ENCODE measurements at places on chromosomes 6 and 20.

- DNase-seq: no peak
These were observed 30.8 kb downstream of the IL20RA start for GRCh38 chr6:137013738-137014602.

GRCh38 chr20:24572862-24573261 lies 103.4 kb downstream of the SYNDIG1 start:
- DNase-seq: no peak

DNA sequence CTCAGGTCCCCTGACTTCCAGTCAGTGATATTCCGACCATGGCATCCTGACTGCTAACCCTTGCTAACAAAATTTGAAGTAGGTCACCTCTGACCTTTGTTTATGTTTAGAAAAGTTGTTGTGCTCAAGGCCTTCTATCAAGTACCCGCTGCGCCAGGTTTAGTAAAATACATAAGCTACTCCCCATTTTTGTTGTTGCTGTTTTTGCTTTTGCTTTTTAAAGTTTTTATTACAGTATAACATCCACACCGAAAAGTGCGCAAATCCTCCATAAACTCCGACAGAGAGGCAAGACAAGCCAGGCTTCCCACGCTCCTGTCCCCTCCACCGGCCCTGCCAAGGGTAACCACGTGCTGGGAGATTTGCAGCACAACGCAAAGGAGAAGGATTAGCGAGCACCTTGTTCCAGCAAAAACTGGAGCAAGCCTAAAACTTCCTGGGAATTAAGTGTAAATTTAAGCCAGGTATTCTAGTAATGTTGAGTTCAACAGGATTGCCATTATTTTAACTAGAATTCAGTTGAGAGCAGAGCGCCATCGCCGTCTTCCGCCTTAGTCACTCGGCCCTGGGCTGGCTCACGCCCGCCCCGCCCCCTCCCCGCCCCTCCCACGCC lies 17.8 kb upstream of the HMGN4 start:
- DNase-seq: peak; percentile 71

DNA sequence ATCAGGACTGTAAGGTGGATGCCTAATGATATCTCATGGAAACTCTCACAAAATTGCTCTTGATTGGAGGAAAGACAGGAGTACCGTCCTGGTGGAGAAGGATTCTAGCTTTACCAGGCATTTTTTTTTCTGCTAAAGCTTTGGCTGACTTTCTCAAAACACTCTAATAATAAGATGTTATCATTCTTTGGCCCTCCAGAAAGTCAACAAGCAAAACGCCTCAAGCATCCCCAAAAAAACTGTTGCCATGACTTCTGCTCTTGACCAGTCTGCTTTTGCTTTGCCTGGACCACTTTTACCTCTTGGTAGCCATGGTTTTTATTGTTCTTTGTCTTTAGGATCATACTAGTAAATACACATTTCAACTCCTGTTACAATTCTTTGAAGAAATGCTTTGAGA lies 55.5 kb upstream of the RUNX2 start:
- DNase-seq: no peak

DNA sequence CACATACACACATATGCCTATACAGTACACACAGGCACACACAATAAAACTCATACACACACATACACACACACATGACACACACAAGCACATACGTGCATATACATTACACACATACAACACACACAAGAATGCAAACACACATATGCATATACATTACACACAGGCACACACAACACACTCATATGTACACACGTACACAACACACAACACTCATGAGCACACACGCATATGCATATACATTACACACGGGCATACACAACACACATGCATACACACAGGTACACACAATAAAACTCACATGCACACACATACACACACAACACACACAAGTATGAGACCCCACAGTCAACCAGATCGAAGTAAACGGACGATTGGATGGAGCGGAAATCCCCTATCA lies 238.2 kb downstream of the ERMARD start:
- no peak for DNase-seq

GRCh38 chr6:139881236-139881635 lies 506.8 kb upstream of the CITED2 start:
- DNase-seq: no peak

GRCh38 chr20:5602346-5602745 lies 147.9 kb upstream of the SHLD1 start:
- DNase-seq: no peak

DNA sequence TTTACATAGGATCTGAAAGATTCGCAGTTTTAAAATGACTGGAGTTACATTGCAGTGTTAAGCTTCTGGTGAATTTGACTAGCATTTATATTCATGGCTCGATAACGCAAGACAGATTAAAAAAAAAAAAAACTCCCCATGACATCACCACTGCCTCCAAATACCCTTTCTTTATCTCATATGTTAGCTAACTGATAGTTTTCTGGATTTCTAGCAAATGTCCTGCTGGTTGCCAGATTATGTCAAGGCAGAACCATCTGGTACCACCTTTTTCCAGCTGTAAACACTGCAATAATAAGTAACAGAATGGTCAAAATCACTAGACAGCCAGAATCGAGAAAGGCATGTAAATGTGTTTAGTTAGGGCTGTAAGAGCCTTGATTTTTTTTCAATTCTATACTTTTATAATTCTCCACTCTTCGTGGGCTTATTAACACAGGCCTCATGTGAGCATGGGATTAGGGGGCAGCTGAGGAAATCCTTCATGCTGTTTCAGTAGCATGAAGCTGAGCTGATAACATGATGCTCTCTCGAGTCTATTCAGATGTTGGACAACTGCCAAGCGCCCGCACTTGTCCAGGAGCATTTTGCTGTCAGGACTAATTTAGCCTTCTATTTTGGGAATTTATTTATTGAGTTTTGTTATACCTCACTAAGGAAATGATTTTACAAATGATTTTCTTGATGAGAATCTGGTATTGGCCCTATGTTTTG lies 166.0 kb upstream of the SCGN start:
- DNase-seq: peak; percentile 32

DNA sequence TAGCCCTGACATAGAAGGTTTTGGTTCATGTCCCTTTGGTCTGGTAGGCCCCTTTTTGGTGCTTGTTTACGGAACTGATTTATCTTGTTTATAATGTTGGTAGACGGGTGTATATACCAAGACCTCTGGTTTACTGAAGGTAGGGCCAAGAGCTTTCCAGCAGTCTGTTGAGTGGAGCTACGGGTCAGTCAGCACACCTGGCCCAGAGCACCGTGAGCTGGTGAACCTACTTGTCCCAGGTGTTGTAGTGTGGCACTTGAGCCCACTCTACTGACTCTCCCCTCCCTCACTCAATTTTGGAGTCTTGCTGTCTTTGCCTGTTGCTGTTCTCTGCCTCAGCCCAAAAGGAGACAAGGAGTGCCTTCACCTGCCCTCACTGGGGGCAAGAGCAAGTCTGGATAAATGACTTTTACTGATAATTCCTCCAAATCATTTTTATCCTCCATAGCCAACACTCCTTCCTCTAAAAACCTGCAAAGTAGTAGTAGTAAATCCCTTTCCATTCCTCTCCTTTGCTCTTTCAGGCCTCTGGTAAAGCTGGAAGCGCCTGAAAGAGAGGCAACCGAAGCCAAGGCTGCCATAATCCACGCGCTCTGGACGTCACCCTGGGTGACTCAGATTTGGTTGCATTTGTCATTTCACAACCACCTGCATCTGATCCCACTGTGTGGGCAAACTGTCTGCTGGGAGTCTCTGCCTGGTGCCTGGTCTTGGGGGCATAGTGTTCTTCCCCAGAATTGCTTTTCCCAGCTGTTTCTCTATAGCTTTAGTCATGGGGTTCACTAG lies 22.2 kb downstream of the RREB1 start:
- no peak for DNase-seq

GRCh38 chr20:38112261-38112929 lies 52.7 kb downstream of the TGM2 start:
- no peak for DNase-seq

DNA sequence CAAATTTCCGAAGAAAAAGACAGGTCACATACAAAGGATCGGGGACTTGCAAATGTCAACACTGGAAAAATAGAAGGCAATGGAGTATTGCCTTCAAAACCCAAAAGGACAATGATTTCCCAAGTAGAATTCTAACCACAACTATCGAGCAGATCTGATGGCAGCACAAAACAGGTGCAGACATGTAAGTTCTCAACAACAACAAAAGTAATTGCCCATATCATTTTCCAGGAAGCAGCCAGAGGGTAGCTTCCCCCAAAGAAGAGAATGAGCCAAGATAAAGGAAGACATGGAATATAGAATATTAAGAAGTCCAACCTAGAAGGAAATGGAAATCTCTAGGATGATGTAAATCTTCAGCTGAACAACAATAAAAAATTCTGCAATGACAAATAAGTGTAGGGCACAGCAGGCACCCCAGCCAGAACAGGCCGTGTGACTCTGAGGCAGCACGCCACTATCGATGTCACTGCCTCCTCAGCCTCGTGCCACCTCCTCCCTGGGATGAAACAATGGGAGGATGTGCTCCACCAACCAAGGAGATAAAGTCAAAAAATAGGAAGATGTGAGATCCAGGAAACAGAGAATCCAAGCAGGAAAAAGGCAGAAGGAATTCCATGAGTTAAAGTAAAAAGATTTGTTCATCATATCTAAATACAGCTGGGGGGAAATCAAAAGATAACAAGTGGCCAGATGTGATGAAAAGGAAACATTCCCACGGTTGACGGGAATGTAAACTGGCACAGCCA lies 34.1 kb downstream of the SERPINB1 start:
- no peak for DNase-seq

- DNase-seq: no peak
These were observed 3.0 kb upstream of the CST11 start for GRCh38 chr20:23455639-23456038.

DNA sequence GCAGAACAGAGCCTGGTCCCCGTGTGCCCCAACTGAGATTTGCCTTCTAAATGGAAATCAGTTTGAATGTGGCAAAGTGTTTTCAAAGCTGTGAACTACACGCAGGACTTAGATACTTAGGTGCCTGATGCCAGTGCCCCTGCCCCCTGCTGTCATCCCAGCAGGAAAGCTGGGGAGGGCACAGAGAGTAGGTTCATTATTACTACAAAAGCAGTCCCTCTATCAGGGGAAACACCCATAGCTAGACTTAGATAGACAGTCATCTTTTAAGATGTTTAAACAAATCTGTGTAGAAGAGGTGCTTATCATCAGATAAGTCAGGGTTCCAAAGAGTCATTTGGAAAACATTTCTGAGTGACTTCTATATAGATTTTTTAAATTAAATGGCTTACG lies 155.0 kb upstream of the SNX9 start:
- no peak for DNase-seq

DNA sequence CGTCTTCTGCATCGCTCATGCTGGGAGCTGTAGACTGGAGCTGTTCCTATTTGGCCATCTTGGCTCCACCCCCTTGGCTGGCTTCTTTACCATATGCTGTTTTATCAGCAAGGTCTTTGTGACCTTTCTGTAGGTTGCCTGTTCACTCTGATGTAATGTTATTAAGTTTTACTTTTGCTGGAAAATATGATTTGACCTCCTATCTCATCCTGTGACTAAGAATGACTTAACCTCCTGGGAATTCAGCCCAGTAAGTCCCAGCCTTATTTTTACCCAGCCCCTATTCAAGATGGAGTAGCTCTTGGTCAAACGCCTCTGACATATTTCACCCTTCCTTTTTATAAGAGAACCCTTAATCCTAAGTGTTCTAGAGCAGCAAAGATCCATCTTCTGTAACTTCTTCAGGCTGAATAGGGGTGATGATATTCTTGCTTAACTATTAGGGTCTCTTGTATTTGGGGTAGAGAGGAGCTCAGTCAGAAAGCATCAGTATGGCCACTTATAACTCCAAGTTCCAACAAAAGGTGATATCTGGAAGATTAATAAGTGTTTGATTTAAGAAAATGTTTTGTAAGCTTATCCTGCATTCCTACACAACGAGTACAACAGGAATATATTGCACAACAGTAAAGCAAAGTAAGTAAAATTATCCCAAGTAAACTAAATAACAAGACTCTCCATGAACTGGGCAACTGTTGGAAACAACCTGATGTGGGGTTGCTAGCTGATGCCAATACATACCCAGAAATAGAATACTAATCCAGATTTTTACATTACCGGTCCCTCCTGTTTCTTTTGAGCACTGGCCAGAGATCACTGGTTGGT lies 23.1 kb upstream of the HMGN3 start:
- no peak for DNase-seq

DNA sequence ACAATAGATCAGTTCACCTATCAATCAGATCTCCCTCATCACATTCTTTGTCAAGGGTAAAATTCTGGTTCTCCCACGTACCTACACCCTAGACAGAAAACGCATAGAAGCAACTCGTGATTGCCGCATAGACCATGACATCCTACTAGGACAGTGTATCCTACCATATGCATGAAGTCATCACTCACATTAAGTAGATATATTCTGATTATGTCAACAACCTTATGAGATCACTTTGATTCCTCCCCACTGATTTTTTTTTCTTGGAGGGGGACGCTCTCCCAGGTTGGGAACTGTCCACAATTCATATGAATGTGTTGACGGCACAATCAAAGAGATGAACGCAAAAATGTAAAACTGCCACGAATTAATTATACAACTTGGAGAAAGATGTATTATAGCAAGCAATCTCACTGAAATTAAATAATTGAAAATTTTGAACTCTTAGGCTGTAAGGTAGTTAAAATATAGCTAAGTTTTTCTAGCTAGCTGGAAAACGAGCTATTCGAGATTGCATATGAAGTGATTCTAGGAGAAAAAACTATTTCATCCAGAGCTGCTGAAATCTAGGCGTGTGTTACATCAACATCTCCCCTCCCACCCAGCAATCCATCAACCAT lies 82.5 kb upstream of the CCDC28A start:
- DNase-seq: no peak

GRCh38 chr6:20747991-20748390 lies 213.7 kb downstream of the CDKAL1 start:
- no peak for DNase-seq

DNA sequence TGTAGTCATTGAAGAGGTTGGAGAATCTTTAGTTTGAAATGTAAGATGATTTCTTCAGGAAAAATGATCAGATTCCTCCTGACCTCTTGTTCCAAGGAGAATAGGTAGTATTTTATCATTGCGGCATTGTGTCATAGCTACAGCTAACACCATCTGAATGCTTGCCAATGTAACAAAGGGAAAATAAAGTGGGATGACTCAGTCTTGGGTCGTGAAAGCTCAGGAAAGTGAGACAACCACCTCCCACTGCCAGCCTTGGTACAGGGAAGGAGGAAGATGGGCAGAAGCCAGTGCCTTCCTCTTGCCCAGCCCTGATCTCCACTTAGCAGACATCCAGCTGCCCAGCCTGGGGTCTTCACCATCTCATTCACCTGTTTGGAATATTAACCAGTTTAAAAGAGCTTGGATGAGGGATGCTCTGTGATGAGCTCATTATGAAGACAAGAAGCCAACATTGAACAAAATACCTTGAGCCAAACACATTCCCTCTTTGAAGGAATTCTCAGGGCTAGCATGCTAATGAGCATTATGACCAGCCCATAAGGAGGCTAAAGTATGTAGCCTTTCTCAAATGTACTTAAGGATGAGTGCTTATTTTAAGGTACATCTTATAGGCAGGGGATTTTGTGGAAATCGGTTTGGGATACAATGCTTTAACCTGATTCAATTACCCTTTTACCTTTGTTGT lies 40.0 kb upstream of the APCDD1L start:
- no peak for DNase-seq

Data from ovary (tissue), 10 donors.